ENCODE measurements at places on chromosomes 16 and 17.

DNA sequence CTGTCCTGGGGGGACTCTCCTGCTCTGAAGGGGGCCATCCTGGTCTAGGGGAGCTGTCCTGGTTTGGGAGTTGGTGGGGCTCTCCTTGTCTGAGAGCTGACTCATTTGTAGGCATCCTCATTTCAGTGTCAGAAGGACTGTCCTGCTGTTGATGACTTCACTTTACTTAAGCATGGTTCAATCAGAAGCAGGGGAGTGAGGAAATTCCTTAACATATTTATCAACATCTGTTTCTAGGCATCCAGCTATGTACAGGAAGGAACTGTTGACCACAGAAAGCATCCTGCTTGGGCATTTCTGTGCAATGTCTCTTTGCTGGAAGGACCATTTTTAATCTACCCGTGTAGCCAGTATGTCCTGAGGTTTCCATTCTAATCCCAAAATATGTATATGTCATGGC, 502.7 kb upstream of the HSBP1 start:
- no peak for DNase-seq

DNA sequence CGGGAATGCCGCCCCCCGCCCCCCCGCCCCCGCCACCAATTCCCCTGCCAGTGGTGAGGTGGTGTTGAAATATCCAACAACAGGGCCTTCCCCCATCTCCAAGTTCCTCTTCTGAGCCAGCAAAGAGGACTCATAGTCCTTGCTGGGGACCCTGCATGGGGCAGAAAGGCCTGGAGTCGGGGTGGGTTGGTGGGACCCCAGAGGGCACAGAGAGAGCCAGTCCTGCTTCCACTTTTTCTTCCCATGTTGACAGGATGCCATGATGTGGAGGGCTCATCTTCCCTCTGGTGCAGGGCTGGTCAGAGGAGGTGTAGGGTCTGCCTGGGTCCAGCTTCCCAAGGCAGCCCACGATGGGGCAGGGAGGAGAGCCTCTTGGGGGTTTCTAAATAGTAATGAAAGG, 49.0 kb upstream of the PIK3R6 start:
- no peak for DNase-seq

GRCh38 chr16:89143201-89143741, 28.3 kb upstream of the CDH15 start:
- DNase-seq: no peak

GRCh38 chr17:38453951-38454421, 25.7 kb downstream of the ARHGAP23 start:
- DNase-seq: no peak

GRCh38 chr17:45852535-45853297, 8.0 kb downstream of the SPPL2C start:
- DNase-seq: no peak

GRCh38 chr17:34556384-34556783, 23.0 kb upstream of the TMEM132E start:
- DNase-seq: no peak

DNA sequence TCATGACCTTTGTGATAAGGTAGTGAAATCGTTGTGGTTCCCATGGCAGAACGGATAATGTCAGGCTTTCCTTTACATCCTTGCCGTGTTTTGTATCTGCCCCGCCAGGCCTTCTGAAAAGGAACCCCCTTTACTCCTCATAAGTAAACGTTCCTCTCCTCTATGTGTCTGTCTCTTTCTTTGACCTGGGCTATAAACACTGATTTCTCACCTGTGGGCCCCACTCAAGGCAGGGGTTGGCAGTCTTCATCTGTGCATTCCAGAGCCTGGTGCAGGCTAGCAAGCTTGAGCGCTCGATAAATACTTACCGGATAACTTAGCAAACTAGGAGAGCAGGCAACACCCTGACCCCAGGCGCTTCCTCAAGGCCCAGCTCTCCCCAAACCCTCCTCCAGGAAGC, 7.3 kb upstream of the HAP1 start:
- no peak for DNase-seq

DNA sequence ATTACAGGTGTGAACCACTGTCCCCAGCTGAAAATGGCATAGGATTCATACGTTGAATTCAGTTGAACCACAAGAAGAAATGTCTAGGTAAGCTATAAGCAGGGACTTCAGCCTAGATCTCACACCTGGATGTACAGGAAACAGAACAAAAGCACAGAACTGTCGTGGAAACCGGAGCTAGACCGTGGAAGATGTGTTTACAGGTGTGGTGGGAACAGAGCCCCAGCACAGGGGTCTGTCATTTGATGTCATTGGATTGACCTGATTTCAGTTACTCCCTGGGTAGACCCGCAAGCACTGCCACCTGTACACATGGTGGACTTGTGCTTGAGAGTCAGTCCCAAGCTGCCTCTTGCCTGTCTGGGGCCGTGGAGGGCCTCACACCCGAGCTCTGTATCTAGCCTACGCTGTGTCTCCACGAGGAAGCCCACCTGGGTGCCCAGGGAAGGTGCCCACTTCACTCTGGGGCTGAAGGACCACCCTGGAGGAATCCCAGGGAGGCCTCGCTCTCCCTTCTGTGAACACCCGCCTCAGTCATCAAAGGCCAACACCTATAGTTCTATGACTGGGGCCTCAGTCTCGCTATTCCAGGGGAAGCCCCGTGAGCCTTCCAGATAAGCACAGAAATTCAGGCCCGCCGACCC, 32.2 kb upstream of the MLKL start:
- DNase-seq: no peak

GRCh38 chr16:88494335-88495154, 41.5 kb downstream of the ZFPM1 start:
- no peak for DNase-seq

DNA sequence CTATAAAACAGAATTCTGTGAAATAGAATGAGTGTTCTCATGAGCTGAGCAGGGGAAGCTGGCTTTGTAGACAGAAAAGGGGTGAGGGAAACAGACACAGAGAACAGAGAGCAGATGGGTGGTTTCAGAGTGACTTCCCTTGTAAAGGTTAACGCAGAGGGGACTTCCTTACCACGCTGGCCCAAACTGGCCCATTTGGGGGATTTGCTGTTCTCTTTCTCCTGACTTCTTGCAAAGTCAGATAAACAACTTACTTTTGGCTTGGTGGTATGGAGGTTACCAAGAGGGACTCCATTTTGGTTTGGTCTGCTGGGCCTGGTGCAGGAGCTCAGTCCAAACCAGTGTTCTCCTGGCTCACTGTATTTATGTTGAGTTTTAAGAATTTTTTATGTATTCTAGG, 48.4 kb downstream of the SEC14L1 start:
- no peak for DNase-seq

DNA sequence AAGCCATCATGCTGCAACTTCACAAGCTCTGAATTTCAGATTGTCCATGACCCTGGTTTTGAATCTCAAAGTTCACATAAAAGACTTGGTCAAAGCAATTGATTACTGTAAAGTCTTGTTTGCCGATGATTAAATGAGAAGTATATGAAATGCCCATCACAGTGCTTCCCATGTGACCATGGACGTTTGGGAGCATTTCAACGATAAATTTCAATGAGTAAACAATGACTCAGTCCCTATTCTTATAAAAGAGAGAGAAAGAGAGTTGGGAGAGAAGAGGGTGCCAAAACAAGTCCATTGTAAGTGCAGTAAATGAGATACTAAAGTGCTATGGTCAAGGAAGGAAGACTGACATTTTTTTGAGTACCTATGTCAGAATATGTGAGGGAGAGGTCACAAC, 276.9 kb downstream of the SOX9 start:
- no peak for DNase-seq

DNA sequence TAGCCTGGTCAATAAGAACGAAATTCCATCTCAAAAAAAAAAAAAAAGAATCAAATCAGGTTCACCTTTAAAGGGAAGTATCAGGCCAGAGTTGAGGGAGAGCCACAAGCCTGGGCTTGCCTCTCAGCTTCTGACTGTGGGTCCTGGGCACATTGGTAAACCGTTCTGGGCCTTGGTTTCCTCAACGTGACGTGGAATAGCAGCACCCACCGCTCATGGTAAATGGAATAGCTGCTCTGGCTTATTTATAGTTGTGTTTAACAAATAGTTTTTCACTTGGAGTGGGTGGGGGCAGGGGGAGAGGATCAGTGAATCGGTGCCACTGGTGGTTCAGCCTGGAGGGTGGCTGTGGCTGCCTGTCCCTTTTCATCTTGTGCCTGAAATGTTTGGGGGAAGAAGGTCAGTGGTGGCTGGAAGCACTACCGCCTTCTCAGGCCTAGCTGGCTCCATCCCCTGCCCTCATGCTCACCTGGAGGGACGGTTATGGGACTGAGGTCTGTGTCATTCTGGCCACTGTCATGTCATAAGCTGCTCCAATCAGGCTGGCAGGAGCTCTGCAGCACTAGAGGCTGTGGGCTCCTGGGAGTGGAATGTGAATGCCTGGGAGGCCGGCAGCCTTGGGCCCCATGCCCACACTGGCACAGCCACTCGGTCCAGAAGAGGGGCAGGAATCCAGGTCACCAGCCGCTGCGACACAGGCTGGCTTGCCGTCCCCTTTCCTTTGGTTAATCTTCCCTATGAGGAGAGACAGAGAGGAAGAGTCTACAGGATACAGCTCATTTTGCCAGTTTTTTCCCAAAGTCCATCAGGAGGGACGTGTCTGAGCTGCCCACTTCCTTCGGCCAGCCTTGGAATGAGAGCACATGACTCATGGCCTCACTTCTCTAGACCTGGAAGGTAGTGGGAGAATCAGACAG, 27.0 kb downstream of the CCR7 start:
- no peak for DNase-seq

DNA sequence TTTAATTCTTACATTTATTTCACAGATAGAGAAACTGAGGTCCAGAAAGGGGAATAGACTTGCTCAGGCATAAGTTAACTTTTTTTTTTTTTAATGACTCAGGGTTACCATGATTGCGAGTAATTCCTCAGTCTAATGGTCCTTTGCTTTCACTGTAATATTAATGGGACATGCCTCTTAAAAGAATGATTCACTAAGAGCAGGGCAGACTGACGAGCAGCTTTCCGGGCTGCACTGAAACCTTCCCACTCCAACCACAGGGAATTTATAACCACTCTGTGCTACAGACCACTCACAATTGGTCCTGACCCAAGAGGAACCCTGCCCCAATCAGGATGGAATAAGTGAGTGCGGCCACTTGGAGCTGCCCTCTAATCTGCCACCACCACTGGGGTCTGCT, 5.7 kb downstream of the HOXB2 start:
- no peak for DNase-seq

DNA sequence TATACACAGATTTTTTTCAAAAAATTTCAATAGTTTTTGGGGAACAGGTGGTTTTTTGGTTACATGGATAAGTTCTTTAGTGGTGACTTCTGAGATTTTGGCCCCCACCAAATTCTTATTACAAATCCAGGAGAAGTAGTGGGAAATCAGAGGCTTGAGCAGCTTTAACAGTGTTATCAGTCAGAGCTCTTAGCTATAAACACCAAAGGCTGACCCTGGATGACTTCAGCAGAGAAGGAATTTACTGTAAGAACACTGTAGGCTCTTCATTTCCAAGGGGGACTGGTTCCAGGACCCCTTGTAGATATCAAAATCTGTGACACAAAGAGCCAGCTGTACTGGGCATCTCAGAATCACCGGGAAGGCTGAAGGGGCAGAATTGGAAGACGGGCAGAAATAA, 17.8 kb downstream of the MPHOSPH6 start:
- no peak for DNase-seq

GRCh38 chr16:73190688-73191659, 143.0 kb upstream of the ZFHX3 start:
- DNase-seq: no peak

GRCh38 chr17:740240-741017, 8.0 kb downstream of the TLCD3A start:
- DNase-seq: no peak

- no peak for DNase-seq
These were observed 289.6 kb downstream of the WWOX start for GRCh38 chr16:78389009-78389498.

GRCh38 chr16:85571563-85571812, 41.6 kb upstream of the GSE1 start:
- no peak for DNase-seq

GRCh38 chr16:11675561-11676511, 7.6 kb downstream of the SNN start:
- no peak for DNase-seq

DNA sequence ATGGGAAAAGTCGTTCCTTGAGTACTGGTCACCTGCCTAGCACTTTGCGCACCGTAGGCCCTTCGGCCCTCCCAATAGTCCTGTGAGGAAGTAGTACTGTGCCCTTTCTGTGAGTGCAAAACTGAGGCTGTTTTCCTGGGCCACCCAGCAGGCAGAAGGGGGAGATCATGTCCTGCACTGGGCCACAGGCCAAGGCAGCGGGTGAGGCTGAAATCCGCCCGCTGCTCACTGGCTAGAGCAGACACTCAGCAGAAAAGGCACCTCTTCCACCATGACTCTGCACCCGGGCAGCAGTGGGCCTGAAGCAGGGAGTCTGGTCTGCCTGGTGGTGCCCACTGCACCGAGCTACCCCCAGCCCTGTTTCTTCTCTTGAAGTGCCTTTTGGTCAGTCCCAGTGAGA, 20.2 kb downstream of the METTL22 start:
- DNase-seq: no peak

DNA sequence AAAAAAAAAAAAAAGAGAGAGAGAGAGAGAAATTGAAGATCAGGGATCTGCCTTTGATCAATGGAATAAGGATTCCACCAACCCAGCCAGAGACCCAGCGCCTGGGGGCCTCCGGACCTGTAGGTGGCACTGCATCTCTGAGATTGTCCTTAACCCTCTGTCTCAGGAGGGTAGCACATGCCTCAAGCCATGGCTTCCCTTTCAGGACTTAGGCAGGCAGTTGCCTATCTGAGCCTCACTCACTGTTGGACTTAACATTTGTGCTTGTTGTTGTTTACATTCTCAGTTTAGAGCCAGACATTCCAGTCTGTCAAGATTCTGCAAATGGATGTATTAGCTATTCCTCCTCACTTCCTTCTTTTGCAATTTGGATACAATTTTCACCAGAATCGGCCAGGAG, 5.1 kb upstream of the SCNN1B start:
- DNase-seq: no peak

- DNase-seq: no peak
These were observed 16.9 kb downstream of the KIFC3 start for GRCh38 chr16:57785385-57785784.

DNA sequence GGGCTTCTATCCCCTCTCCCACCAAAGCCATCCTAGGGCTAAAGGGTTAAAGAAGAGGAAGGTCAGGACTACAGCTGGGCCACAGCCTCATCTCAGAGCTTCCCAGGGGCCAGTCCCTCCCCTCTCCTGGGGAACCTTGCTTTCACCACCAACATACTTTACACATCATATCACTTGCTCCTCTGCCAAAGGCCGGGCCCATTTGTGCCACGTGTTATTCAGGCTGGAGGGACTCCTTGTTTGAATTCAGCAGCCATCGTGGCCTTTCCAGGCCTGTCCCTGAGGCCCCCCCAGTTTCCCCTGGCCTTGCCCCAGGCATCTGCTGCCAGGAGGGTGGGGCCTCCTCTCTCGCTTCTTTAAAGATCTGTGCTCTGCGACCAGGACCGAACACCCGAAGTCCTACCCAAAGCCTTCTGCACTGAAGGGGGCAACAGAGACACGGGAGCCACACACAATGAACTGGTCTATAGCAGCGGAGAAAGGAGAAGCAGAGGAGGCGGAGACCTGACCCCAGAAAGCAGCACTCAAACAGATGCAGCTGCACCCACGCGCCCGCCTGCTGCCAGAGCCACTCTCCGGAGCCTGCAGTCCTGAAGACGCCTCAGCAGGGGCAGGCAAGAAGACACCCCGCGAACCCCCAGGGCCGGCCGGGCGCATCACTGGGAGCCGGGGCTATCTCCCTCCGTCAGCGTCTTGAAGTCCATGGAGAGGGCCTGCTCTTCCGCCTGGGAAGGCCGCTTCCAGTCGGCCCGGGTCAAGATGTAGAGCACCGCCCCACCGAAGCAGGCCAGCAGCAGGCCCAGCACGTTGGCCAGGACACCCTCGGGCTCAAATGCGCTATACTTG, 12.1 kb downstream of the CYB561 start:
- no peak for DNase-seq
